ENCODE measurements at places on chromosomes 16 and 17.

- no peak for DNase-seq
These were observed at the start of gene HSF4 for GRCh38 chr16:67164599-67165061. Gene HSF4, plus strand, starts transcription at chr16:67164745. Its CDS starts 67 bp downstream, at chr16:67164812.

- no peak for DNase-seq
These were observed 7.2 kb upstream of the DRC7 start for GRCh38 chr16:57687363-57687929.

DNA sequence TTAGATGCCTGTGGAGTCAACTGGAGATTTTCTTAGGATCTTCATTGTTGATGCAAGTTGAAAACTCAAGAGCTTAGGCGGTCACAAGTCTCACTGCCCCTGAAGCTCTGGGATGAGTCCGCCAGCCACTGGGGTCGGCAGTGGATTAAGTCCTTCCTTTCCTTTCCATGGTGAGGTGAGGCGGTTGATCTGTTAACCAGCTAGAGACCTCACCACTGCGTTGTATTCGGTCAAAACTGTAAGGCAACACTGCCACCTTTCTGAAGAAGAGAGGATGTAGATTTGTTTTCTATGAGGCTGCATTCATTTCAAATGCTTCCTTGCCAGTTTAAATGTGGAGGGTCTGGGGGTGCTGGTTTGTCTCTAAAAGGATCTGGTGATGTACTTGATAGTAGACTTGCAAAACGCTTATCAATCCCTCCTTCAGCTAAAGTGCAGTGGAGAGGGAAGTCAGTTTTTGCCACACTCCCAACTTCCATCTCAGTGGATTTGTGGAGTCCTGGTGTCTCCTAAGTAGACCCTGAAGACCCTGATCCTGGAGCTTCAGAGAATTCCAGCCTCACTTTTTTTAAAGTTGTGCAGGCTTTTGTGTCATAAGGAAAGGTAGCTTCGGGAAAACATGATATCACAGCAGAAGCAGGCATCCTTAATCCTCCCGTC, 1.7 kb downstream of the MYOCD start:
- no peak for DNase-seq

GRCh38 chr16:84786605-84787262, 33.1 kb upstream of the CRISPLD2 start:
- no peak for DNase-seq

DNA sequence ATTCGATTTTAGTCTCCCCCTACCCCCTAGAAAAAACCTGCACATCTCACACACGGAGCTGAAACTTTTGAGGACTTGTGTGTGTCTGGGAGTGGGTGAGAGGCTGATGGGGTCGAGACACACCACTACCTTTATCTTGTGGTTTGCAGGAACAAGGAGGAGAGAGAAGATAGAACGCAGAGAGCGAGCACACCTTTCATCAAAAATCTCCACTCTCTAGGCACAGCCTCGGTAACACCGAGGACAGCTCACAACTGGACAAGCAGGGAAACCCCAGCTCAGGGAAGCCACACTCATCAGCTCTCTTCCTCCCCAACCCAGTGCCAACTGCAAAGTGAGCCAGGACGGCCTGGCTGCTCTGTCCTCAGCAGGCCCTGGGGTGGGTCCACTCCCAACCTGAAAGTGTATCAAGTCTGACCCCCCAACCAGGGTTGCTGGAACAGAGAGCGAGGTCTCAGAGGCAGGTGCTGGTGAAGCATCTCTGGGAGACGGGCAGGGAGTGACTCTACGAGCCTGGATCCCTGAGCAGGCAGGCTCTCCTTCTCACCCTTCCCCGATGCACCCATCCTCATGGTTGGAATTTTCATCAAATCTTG, 5.2 kb upstream of the GHDC start:
- no peak for DNase-seq

GRCh38 chr16:86626966-86627365, 48.6 kb downstream of the FOXL1 start:
- DNase-seq, result no peak

DNA sequence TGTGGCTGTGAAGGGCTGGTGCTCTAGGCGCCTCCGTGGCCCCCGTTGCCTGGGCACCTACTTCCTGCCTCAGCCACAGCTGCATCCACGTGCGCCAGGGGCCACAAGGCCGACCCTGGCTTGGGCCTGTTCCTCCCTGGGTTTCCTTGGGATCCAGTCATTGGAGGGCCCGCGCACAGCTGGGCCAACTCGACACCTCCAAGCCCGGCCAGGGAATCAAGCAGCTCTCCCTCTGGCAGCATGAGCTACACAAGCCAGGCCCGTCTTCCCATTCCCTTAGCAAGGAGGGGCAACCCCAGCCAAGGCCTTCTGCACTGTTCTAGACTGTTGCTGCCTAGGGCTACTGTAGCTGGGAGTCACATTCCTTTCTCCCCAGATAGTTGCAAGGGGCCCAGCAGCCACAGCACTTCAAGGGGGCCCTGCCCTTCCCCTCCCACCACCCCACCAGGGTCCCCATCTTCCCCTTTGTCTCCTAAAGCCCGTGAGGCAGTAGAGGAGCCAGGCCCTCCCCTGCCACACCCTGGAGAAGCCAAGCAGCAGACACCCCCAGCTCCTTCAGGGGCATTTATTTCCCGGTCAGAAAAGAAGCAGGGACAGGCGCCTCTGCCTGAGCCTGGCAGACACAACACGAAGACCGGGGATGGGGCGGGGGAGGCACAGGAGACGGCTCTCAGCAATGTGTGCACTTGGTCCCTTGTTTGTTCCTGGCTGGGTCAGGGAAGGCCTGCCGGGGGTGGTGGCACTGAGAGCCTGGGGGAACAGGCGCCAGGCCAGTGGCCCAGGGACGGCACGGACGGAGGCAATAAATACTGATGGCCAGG, 3.8 kb downstream of the ARHGDIA start:
- DNase-seq, result no peak

DNA sequence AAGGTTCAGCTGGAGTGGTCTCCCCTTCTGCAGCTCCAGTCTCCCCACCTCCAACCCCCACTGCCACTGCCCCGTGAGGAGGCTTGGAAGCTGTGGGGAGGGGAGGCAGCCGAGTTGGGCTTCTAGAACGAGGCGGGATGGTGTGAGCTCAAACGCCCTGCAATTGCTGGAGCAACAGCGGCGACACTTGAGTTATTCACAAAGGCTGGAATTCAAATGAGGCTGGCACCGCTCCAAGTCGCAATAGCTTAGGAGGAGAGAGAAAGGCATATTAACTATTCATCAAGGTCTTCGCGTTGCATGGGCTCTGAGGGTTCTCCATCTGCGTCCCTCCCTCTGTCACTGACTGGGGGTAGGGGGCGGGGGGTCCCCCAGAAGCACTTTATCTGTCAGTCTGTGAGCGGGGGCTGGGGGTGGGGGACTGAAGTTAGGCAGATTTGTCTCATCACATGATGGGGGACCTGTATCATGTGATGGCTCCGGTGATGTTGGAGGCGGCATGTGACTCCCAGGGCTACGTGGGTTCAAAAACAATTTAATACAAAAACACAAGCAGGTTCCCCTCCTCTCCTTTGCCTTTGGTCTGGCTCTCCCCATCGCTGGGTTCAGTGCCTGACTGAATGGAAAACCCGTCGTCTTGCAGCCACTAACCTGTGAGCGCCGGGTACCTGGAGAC, 70.5 kb downstream of the RBBP6 start:
- DNase-seq, result no peak

- DNase-seq, result no peak
These were observed 3.3 kb upstream of the CDK5R1 start for GRCh38 chr17:32483451-32484019.

- DNase-seq, result no peak
These were observed 38.7 kb downstream of the NLRC5 start for GRCh38 chr16:57028086-57028485.

GRCh38 chr17:57662644-57663308, 82.3 kb downstream of the CCDC182 start:
- peak; percentile 38 for DNase-seq

- no peak for DNase-seq
These were observed 108.6 kb downstream of the CMIP start for GRCh38 chr16:81553080-81553813.

DNA sequence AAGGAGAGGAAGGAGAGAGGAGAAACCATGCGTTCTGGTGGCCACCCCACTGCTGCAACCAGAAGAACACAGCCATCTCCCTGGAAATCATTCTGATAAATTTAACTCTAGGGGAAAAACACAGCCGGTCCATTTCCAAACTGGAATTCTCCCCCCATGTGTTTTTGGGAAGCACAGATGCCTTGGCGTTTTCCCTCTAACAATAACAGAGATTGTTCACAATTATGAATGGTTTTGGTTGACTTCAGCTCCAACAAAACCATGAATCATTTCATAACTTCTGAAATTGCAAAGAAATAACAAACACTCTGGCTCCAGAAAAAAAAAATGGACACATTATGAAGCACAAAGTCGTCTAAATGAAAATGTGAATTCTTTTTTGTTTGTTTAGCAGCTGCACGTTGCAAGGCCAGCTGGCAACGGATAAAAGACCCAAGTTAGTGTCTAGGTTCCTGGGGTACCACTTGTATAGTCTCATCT, 46.2 kb downstream of the GNAO1 start:
- DNase-seq, result no peak
